ENCODE measurements at places on chromosomes 5 and 9.
A peak's percentile ranks its signal among the peaks of the same experiment; 100 is the strongest.

DNA sequence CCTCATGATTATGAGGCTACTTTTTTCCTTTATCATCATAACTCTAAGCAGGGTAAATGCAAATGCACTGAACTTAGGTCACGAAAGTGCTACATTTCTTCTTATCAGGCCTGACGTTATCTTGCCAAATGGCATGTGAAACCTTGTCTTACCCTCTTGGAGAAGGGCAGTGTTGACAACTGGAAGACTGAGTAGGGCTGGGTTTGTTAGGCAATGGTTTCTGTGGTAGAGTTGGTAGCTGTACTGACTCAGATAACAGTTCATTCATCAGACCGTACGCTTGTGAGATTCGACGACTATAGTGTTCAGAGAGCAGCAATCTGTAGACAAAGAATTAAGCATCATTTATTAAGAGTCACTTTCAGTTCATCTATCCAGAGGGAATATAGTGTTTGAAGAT, 127.7 kb downstream of the CPLANE1 start:
- no peak for ATAC-seq

- no peak for ATAC-seq
These were observed 1377.5 kb upstream of the CDH9 start for GRCh38 chr5:28415791-28416443.

DNA sequence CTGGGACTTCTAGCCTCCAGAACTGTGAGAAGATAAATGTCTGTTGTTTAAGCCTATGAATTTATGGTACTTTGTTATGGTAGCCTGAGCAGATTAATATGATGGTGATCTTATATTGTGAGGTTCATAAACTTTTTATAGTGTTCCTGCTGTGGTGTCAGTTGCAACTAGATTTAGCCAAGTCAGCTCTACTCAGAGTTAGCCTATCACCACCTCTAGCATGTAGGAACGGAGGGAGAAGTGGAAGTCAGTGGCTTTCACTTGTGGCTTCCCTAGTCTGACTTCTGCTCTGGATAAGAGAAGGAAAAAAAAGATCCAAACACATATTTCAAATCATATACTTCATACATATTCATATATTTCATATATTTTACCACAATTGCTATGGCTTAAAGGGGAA, 6.6 kb downstream of the POC5 start:
- no peak for ATAC-seq

GRCh38 chr9:26800322-26800721, 92.3 kb downstream of the CAAP1 start:
- ATAC-seq: no peak

GRCh38 chr5:112270299-112271293, 148.5 kb downstream of the EPB41L4A start:
- ATAC-seq: no peak

- no peak for ATAC-seq
These were observed 912.3 kb upstream of the WWC1 start for GRCh38 chr5:167378894-167379723.

DNA sequence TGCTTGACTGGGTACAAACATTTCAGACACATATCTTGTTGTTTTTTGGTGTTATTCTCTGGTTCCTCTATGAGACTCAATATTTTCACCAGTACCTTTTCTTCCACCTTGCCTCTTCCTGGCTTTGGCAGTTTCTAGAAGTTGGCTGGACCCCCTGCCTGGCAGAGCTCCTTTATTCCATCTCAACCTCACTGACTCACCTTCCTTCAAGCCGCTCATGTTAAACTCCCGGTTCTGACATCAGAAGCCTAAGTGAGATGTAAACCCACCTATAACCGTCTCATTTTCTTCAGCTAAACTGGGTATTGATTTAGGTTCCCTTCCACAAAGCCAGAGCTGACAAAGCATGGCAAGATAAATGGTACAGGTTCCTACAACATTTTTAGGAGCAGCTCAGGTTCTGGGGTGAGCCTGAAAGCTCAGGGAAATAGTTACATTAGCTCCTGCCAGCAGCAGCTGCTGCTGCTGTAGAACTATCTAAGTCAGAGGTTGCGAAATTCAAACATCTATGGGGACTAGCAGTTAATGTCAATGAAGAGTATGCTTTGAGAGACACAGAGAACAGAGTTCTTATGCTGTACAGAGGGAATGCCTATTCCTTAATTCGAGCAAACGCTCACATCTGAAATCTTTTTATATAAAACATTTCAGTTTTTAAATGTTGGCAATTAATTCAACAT, 197.1 kb upstream of the NR3C1 start:
- no peak for ATAC-seq

GRCh38 chr5:159638954-159639559, 277.2 kb upstream of the ADRA1B start:
- no peak for ATAC-seq

GRCh38 chr5:139635606-139636206, 12.4 kb upstream of the CXXC5 start:
- peak; percentile 71 for ATAC-seq

DNA sequence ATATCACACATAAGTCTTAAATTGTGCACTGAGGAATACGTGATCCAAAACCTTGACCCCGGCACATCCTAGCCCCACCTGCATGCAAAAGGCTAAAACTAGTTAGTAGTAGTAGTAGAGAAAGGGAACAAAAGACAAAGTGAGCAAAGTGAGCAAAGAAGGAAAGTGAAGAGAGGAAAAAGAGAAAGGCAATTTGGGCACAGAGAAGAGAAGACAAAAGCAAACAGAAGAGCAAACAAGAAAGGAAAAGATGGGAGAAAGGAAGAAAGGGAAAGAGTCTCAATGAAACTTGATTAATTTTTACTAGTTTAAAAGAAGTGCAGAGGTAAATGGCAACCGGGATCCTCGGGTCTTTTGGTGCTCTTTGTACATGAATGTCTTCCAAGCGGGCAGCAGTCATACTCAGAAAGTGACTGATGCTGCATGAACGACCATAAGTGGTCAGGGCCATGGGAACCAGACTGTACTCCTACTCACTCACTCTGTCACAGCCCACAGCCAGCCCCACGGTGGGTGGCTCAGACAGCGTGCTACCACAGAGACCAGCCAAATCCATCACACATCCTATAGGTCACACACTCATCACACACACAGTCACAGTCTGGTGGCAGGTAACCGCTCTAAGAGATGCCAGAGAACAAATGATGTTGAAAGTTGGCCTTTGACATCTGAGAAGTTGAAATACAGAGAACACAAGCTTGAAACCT, 203.9 kb downstream of the FBN2 start:
- ATAC-seq: no peak

DNA sequence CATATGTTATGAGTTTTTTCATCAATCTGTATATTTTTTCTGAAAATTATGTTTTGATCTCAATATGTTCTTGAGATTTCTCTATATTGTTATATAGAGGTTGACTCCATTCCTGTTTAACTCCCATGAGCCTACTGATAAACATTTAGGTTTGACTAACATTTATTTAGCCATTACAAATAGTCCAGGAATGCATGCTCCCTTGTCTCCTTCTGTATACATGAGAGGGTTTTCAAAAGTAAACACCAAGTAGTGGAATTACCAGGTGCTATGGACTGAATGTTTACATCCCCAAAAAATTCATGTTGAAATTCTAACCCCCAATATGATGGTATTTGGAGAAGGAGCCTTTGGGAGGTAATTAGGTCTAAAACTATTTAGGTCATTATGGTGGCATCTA, 3.5 kb upstream of the OR5C1 start:
- no peak for ATAC-seq

DNA sequence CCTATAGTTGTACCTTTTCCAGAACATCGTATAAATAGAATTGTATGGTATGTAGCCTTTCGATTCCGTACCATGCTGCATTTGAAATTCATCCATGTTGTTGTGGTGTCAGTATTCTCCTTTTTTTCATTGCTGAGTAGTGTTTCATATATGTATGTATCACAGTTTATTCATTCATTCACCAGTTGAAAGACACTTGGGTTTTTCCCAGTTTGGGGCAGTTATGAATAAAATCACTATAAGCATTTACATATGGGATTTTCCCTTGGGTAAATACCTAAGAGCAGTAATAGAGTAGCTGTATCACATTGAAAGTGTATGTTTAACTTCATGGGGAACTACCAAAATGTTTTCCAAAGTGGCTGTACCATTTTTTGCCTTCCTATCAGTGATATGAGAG, 16.1 kb upstream of the FKTN start:
- no peak for ATAC-seq

DNA sequence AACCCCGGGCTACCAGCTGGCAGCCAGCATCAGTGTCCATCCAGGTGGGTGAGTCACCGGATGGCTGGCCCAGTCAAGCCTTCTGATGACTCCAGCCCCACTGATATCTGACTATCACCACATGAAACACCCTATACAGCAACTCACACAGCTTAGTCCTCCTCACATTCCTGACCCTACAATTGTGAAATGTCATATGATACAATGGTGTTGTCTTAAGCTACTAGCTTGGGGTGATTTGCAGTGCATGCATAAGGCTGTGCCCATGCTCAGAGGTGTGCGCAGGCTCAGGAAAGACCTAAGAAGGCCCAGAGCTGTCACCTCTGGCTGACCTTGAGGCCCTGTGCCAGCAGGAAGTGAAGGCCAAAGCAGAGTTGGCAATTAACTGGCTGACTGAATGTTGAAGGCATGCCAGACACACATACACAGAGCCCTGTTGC, 21.5 kb upstream of the SEMA4D start:
- no peak for ATAC-seq

DNA sequence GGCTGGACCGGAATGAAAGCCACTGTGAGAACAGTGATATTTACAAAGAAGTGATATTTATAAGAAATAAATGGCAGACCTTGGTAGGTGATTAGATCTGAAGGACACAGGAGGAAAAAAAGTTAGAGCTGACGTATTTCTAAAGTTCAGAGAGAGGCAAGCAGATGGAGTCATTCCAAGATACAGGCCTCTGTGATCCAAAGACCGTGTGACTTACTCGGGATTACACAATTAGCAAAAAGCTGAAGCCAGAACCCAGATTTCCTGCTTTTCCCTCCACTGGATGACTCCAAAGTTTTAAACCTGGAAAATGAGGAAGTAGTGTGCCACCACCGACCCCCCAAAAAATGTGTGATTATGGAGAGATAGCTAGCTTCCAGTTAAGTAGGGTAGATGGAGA, 3.1 kb upstream of the DOCK8 start:
- peak; percentile 68 for ATAC-seq

DNA sequence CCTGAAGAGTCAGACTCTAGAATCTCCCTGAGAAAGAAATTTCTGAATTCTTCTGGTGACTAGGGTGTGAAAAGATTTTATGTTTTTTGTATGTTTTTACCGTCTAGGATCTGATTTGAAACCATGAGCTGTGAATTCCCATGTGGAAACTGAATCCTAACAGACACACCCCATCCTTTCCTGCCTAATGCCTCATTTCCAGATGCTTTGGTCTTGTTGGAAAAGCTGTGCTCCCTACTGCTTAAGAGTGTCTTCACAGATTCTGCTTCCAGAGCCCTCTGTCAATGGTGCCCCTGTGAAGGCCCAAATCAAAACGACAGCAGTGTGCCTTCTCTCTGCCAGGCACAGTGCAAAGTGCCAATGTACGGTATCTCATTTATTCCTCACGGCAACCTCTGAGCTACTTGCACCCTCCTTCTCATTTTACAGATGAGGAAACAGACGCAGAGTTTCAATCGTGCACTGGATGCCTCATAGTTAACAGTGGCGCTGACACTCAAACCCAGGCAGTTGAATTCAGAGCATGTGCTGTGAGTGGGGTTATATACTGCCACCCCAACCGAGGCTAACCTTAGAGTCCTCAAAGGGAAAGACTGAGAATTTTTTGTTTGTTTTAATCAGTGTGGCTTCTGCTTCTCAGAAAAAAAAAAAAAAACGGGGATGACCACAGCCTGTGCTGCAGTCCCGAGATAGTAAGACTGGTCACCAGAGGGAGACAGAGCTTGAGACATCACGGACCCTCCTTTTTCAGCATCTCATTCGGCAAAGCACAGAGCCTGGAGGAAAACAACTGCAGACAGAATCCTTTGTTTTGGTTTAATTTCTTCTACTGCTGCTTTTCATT, 188.4 kb downstream of the SNCAIP start:
- peak; percentile 78 for ATAC-seq

GRCh38 chr9:114688909-114689610, 7.1 kb upstream of the TEX48 start:
- no peak for ATAC-seq

DNA sequence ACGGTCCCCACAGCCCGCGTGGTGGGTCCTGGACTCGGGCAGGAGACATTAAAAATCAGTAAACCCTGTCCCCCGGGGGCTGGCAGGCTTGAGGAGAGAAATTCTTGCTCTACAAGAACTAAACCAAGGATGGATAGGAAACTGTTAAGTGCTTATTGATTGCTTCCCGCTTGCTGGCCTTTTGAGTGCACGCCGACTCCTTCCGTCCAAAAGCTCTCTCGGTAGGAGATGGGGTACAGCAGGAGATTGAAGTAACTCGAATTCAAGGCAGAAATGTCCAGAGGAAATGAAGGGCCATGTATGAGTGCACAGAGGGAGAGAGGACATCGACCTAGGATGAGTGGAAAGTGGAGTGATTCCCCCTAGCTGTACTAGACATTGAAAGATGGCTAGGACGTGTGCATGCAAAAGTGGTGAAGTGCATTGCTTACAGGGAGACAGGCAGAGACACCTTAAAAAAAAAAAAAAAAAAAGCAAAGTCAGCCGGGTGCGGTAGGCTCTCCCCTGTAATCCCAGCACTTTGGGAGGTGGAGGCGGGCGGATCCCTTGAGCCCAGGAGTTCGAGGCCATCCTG, 923 bp downstream of the RECK start:
- no peak for ATAC-seq

DNA sequence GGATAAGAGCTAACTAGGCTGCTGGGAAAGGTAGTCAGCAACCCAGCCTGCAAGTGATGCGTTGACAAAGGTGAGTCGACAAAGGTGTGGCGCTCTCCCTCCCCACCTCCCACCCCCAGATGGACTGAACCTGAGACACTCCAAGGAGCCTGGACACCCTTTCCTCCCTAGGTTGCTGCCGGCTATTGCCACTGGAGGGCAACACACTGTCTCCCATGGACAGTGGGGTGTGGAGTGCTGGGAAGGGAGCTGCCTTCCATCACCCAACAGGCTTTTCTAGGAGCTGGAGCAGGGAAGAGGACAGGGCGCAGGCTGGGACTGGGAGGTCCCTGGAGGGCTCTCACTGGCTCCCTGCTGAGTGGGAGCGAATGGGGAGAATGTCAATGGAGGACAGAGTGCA, 75.4 kb upstream of the ARAP3 start:
- no peak for ATAC-seq

- ATAC-seq: peak; percentile 95
These were observed 51.9 kb downstream of the TGFBI start for GRCh38 chr5:136080483-136081216.

Data from gastroesophageal sphincter (tissue), 4 donors.